ENCODE measurements at places on chromosomes 1 and 21. TPM values are rescaled to one million over a fixed set of nuclear protein-coding genes. Genes with fewer than 3 reads are reported as not detected.

Gene WNT4
- total RNA-seq, result not detected

Gene KRTAP7-1
- not detected for total RNA-seq

DNA sequence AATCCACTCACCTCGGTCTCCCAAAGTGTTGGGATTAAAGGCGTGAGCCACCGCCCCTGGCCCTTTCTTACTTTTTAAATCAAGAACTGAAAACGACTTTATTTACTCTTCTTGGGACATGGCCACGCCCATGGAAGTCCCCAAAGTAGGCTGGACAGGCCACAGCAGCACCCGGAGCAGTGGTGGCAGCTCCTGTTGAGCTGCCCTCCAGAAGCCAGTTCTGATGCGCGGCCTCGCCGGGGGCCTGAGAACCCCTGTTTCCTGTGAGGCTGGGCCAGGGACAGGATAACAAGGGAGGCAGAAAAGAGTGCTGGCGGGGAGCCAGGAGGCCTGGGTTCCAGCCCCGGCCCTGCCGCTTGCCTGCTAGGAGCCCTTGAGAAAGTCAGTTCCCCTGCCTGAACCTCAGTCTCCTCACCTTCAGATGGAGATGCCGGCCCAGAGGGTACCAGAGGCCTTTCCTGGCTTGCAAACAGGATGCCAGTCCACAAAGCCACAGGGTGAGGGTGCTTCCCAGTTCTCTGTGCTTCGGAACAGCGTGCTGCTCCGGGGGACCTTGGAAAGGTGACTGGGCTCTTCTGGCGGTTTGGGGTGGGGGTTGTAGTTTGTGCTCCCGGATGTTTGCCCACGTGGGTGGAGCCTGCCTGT lies 59.4 kb downstream of the RUNX3 start:
- DNase-seq, result no peak
- H3K4me1 ChIP-seq, result no peaks in the 10 kb centered on the region
- H3K27ac ChIP-seq, result no peak overlapping the region
- H3K36me3 ChIP-seq, result no peaks in the 10 kb centered on the region

GRCh38 chr1:228224198-228225164 lies 16.6 kb downstream of the OBSCN start:
- no peak for DNase-seq
- no peaks in the 10 kb centered on the region for H3K27me3 ChIP-seq
- no peaks in the 10 kb centered on the region for H3K4me1 ChIP-seq

GRCh38 chr1:210949489-210949888 lies 184.5 kb downstream of the KCNH1 start:
- no peaks in the 10 kb centered on the region for H3K36me3 ChIP-seq
- peaks cover 3% of the 10 kb centered on the region for H3K27me3 ChIP-seq
- DNase-seq, result no peak

DNA sequence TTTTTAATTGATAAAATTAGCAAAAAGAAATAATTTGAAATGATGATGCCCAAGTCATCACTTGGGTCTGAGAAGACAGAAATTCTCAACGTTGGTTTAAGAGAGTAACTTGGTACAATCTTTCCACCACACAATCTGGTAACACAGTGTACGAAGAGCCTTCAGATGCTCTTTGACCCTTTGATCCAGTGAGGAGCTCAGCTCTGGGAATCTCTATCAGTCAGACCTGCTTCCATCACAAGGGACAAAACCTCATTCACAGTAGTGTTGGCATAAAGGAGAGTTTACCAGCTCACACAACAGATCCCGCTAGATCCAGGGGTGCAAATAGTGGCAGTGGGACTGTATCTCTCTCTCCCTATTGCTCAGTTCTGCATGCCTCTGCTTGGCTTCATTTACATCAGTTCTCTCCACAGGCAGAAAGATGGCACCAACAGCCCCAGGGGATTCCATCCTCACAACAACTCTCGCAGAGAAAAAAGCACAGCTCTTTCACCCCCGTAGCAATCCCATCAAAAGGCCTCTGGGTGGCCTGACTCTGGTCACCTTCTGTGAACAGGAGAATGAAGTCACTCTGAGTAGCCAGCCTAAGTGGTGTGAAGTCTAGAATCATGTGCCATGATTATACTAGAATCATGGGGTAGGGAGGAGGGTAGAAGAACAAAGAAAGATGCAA lies 119.7 kb downstream of the ZNF281 start:
- H3K36me3 ChIP-seq, result no peaks in the 10 kb centered on the region
- H3K27ac ChIP-seq, result no peak overlapping the region
- no peaks in the 10 kb centered on the region for H3K4me1 ChIP-seq
- H3K4me3 ChIP-seq, result no peak overlapping the region

- H3K4me3 ChIP-seq, result no peak overlapping the region
- no peak overlapping the region for H3K27ac ChIP-seq
- no peaks in the 10 kb centered on the region for H3K27me3 ChIP-seq
- peaks cover 5% of the 10 kb centered on the region for H3K36me3 ChIP-seq
Observed at GRCh38 chr1:19684677-19685076, 20.0 kb downstream of the HTR6 start.

DNA sequence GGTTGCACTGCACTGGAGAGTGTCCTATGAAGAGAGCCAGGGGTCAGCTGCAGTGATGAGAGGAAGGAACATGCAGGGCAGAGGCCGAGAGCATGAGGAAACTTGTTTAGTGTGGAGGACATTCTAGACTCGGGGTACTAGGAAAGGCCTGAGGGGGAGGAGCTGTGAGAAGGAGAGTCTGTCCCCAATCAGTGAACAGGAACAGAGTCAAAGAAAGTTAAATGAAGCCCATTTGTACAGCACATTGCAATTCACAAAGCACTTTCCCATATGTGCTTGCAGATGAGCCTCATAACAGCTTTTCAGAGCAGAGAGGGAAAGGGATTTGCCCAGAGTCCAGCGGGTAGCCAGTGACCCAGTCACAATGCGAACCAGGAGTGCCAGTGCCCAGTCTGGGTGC lies 83.4 kb downstream of the NAV1 start:
- H3K4me1 ChIP-seq, result no peaks in the 10 kb centered on the region
- DNase-seq, result no peak
- no peak overlapping the region for H3K4me3 ChIP-seq
- no peak overlapping the region for H3K27ac ChIP-seq
- no peaks in the 10 kb centered on the region for H3K27me3 ChIP-seq

DNA sequence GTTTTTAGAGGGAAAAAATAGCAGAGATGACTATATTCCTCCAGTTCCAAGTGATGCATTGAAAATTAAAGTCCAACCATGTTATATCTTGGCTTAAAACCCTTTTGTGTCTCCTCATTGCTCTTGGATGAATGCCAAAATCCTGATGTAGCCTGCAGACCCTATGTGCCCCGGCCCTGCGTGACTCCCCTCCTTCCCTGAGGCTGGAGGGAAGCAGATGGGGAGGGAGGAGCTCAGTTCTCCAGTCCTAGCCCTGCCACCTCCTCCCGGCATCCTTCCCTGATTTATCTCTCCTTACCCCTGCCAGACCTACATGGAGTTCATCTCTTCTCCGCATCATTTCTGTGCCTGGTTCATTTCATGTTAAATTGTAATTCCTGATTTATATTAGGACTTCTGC lies 397.4 kb downstream of the PTPRU start:
- H3K36me3 ChIP-seq, result no peaks in the 10 kb centered on the region
- DNase-seq, result no peak
- H3K27ac ChIP-seq, result no peak overlapping the region
- no peak overlapping the region for H3K4me3 ChIP-seq

Measured in activated T-helper 1 cell treated with anti-CD3 and anti-CD28 coated beads, Interleukin-12 subunit alpha, Interleukin-12 subunit beta, Interleukin-2, Interleukin-4 antibody, amounts not matched to agents 30 ng/mL and 10 ng/mL and 1 ng/mL, durations not matched to agents 14 hours and 24 hours and 36 hours (primary cell).